Stimulated activated CD4-positive, alpha-beta T cell treated with anti-CD3 and anti-CD28 coated beads, TNF-alpha, amount 100 ng/mL, for 48 hours (primary cell): ENCODE measurements at places on chromosomes 13 and 19.

DNA sequence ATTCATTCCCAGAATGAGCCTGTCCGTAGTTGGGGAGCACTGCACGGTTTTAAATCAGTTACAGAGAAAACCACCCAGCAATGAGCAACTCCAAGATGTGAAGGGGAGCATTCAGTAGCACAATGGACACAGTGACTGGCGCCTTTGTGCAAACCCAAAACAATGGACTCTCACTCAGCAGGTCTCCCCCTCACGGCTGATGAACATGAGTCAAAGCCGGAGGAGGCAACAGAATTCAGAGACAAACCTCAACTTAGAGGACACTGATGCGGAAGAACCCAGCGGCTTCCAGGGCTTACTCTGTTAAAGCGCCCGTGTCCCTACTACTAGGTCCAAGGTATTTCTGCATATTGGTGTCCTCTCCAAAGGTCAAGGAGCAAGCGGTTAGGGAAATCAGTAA is 17.7 kb downstream of the PLEKHF1 start:
- no peak for DNase-seq

GRCh38 chr19:4695224-4695731 is 25.1 kb upstream of the MYDGF start:
- DNase-seq: no peak

GRCh38 chr19:48290401-48290770 is 20.5 kb downstream of the ZNF114 start:
- DNase-seq: no peak

DNA sequence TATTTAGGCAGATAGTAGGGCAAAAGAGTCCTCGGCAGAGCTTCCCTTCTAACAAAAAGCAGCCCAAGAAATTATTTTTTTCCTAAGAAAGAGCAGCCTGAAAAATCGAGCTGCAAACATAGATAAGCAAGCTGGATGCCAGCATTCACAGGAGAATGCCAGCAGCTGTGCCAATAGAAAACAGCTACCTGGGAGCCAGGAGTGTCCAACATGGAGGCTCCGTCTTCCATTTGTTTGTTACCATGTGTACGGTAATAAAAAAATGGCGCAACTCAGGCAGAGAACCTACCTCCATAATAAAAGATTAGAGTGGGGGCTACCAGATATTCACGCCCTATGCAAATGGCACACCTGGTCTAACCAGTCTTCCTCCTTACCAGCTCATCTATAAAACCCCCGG is 77.6 kb upstream of the IPO5 start:
- no peak for DNase-seq

- no peak for DNase-seq
Measured at GRCh38 chr19:10737722-10738121, 19.8 kb downstream of the DNM2 start.

- no peak for DNase-seq
Measured at GRCh38 chr13:75946536-75947284, 310.6 kb downstream of the LMO7 start.

DNA sequence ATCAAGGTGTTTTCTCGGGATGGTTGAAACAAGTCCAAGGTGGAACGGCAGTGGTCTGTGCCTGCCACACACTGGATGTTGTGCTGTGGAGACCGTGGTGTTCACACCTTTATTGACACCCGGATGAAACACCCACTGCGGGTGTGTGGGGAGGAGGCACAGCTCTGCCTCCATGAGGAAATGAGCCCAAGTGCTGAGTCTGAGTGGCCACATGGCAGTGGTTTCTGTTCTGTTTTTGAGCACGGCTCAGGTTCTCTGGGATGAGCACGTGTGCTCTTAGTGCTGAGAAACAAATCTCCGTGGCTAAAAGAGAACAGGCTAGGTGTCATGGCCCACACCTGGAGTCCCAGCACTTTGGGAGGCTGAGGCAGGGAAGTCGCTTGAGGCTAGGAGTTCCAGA is 29.5 kb downstream of the UPF1 start:
- DNase-seq: no peak

DNA sequence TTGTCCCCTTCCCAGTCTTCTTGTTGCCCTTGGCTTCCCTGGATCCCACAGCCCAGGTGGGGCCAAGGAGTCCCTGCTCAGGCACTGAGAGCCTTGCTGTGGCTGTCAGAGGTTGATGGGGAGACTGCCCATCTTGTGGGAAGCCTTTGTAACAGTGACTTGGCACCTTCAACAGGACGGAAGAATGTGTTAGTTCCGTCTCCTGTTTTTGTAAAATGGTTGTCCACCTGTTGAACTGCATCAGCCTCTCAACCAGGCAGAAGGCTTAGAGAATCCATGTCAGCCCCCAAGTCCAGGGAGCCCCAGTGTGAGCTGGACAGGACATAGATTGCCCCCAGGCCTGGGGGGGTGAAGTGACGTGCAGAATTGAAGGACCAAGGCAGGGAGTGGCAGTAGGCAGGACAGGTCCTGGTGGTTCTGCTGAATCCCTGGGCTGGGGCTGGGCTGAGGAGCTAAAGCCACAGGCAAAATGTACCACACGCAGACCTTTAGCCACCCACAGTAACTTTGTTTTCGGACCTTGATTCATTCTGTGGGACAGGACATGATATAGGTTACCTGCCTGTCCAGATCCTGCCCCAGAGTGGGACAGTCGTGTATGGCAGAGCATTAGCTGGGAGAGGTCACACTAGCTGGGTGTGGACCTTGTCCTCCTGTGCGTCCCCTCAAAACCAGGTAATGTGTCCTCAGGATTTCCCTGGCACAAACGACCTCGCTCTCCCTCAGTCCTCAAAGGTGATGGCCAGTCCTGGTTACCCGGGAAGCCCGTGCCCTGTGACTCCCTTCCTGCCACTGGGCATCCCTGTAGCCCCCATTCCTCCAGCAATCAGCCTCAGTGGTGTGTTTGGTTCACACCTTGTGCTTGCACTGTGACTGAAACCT is 47.0 kb downstream of the GATAD2A start:
- DNase-seq: no peak

GRCh38 chr13:29021311-29021710 is 201.2 kb downstream of the MTUS2 start:
- DNase-seq: no peak

GRCh38 chr13:24173795-24174194 is 13.3 kb downstream of the SPATA13 start:
- no peak for DNase-seq

DNA sequence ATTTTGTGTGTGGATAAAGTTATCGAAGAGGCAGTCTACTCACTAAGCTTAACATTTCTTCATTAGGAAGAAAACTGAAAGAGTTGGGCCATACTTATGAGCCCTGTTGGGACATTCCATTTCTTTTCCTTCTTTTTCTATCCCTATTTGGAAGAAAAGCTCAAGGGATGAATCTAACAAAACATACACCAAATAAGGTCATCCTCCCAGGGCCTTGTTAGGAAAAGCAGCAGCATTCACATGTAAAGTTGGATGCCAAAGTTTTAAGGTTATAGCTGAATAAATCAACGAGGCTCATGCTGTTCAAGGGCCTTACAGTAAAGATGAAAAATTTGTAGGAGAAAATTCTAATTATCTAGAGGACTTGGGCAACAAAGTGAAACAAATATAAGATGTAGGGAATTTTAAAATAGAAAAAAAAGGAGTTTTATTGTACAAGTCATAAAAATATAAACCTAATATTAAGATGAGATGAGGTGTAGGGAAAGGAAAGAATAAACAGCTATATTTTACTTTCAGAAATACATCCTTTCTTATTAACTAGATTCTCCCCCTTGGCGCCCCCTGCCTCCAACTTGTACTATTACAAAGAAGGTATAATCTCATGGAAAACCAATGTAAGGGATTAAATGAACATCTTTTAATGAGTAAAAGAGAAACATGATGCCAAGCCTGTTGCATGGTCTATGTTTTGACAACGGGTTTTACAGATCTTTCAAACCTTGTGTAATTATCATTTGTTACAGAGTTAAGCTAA is 160.4 kb downstream of the PCDH20 start:
- peak; percentile 0 for DNase-seq
